Glutamatergic neuron (in vitro differentiated cells): ENCODE measurements at places on chromosomes 11 and 22. TPM values are rescaled to one million over a fixed set of nuclear protein-coding genes. Genes with fewer than 3 reads are reported as not detected.

Gene GGTLC3
- not detected for total RNA-seq

Gene SMDT1
- 62.0 TPM for total RNA-seq

Gene FAT3
- total RNA-seq: 80.6 TPM

- peak; percentile 22 for DNase-seq
Measured at GRCh38 chr11:122100037-122100755, 15.8 kb downstream of the BLID start.

DNA sequence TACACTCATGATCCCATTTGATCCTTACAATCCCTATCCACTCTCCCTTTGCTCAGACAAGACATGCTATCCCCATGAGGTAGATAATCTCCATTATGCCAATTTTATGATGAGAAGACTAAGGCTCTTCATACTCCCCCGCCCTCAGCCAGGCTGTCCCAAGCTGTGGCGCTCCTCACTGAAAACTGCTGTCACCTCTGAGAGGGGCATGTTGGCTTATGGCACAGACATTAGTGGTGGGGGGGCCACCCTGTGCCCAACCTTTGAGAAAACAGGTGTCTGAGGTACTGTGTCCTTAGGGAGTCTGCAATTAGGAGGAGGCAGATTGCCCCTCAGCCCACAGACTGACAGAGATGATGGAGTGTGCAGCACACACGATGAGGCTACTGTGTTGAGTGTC, 2.4 kb downstream of the DDTL start:
- DNase-seq: no peak

- no peak for DNase-seq
Measured at GRCh38 chr11:115555336-115556090, 51.3 kb upstream of the CADM1 start.

- no peak for DNase-seq
Measured at GRCh38 chr11:16184588-16184987, 171.8 kb downstream of the SOX6 start.

DNA sequence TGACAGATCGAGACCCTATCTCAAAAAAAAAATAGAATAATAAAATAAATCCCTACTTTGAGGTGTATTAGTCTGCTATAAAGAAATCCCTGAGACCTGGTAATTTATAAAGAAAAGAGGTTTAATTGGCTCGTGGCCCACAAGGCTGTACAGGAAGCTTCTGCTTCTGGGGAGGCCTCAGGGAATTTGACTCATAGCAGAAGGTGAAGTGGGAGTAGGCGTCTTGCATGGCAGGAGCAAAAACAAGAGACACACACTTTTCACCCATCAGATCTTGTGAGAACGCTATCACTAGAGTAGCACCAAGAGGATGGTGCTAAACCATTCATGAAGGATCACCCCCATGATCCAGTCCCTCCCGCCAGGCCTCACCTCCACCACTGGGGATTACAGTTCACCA, 29.2 kb downstream of the CDPF1 start:
- DNase-seq: no peak
